Suprapubic skin (tissue), 4 donors: ENCODE measurements at places on chromosomes 7 and 10.

DNA sequence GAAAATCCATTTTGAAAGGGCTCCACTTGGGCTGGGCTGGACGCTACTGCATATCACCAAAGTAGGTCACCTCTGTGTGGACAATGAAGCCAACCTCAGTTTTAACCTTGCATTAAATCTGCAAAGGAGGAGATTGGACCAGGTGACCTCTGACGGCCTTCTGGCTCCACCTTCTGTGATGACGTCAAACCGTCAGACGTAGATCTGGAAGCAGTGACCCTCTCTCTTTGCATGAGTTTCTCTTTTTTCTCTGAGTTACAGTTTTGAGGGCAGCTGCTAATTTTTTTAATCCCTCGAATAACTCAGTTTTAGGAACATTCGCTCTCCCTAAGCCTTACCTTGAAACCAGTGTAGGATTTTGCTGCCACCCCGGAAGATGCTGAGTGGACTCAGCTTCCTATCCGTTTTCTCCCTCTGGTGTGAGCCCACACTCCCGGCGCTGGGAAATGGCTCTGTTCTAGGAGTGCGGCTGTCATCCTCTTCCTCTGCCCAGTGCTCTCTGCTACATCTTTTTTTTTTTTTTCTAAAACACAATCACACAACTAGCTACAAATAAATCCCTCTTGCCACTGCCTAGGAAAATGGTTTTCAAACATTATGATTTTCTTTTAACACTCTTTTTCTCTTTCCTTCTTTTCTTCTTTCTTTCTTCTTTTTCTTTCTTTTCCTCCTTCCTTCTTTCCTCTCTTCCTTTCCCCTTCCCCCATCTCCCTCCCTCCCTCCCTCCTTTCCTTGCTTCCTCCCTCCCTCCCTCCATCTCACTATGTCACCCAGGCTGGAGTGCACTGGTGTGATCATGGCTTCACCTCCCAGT lies 27.7 kb upstream of the NMT2 start:
- DNase-seq, result no peak

- no peak for DNase-seq
These were observed 14.7 kb downstream of the ECHDC3 start for GRCh38 chr10:11756766-11757315.

GRCh38 chr7:76268376-76268775 lies 34.1 kb upstream of the HSPB1 start:
- no peak for DNase-seq

DNA sequence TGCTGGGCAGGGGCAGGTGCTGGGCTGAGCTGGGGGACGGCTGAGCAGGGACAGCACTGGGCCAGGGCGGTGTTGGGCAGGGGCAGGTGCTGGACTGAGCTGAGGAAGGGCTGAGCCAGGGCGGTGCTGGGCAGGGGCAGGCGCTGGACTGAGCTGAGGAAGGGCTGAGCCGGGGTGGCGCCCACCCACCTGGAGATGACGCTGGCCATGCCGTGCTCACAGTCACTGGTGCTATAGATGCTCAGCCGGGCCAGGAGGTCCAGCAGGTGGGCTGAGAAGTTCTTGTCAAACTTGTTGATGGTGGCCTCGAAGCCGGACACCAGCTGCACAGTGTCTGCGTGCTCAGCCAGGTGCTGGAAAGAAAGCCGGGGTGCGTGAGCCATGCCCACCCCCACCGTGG lies 4.4 kb upstream of the ADAM8 start:
- no peak for DNase-seq
